ENCODE measurements at places on chromosomes 6 and 20.

DNA sequence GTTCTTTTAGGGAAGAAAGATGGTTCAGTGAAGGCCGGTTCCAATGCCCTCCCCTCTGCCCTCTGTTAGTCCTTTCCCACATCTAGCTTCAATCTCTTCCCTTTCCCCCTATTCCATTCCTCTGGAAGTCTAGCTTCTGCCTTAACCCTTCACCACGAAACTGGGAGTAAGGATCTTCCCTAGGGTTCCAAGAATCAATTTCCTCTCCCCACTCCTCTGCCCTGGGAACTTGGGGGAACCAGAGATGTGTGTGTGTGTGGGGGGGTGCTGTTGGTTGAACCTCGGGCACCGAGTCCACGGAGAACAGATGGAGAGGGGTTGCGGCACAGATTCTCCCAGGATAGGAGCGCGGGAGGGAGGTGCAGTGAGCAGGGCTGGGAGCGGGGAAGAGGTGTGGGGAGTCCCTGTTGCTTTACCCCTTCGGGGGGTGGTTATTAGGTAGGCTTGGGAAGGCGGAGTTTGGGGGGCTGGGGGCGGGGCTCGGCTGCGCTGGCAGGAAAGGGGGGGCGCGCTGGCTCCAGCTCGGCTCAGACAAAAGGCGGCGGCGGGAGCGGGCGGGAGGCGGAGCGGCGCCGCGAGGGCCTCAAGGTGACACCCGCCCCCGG is at the start of gene TMEM151B:
TSS of gene TMEM151B (plus strand) at position 530 of the 605 bp plus-strand sequence. CDS start 293 bp downstream, outside the sequence.
- no peak for DNase-seq

GRCh38 chr6:96059586-96059985 is 43.8 kb downstream of the FUT9 start:
- DNase-seq, result no peak

DNA sequence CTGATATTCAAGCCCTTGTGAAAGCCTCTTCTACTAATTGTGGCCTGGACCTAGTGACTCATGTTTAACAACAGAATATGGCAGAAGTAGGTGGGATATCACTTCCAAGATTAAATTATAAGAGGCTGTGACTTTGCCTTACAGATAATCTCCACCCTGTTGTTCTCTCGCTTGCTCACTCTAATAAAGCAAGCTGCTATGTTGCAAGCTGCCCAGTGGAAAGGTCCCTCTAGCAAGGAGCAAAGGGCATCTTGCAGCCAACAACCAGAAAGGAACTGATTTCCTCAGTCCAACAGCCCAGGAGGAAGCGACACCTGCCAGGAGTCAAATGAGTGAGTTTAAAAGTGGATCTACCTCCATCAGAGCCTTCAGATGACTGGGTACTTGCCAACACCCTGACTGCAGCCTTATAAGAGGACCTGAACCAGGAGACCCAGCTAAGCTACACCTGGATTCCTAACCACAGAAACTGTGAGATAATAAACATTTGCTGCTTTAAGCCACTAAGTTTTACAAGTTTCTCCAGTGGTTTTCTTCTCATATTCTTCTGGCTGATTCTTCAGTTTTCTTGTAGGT is 112.6 kb downstream of the FRK start:
- DNase-seq, result no peak

DNA sequence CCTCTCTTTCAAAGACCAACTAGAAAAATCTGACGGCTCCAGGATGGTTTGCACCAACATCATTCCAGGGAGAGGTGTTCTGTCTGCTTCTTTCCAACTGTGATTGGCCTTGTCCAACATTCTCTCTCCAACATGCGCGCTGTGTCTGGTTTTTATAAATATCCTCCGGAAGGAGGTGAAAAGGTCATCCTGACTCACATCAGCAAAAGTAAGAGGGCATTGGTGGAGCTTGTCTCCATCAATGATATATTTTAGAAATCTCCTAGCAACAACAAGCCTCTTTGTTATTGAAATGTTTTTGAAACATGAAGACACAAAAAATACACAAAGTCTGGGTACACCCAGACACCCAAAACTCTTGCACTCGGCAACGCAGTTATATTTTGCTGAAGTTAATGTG is 475.3 kb upstream of the JARID2 start:
- DNase-seq, result no peak

DNA sequence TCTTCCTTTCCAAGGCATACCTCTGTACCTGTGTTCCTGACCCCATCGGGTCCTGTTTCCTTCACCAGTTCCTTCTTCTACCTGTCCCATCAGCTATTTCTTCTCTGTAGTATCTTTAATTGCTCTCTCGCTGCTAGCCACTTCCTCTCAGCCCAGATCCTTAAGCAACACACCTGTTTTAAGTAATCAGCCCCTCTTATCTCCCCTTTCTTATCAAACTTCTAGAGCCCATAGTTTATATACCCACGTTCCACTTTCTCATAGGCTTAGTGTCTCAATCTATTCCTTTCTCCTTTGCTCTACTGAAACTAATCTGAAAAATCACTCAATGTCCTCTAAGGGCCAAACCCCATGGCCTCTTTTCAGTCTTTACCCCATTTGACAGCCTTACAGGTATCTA is 239.6 kb downstream of the BTBD9 start:
- DNase-seq, result no peak

DNA sequence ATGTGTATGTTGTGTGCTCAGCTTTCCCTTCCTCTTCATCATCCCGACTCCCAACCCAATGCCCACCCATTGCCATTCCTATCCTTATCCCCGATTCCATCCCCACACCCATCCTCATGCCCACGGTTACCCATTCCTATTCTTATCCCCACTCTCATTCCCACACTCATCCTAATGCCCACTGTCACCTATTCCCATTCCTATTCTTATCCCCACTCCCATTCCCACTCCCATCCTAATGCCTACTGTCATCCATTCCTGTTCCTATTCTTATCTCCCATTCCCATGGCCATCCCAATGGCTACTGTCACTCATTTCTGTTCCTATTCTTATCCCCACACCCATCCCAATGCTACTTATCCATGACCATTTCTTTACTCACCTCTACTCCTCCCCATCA is 254.1 kb downstream of the DHX35 start:
- DNase-seq, result no peak

- no peak for DNase-seq
Observed at GRCh38 chr20:35607003-35607735, 8.5 kb upstream of the SPAG4 start.

DNA sequence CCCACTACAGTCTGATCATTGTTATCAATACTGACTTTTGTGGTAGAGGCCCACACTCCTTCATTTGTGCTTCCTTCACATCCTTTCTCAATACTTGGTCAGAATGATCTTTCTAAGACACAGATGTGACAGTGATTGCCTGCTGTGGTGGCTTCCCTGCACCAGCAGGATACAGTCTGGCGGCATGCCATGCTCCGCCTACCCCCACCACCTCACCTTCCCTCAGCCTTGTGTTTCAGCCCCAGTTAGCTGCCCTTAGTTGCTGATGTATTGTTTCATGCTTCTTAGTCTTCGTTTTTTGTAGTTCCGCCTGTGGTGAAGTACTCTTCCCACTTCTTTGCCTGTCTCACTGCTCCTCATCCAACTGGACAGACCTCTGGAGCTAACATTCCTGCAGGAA is 10.9 kb downstream of the LRRC1 start:
- no peak for DNase-seq

DNA sequence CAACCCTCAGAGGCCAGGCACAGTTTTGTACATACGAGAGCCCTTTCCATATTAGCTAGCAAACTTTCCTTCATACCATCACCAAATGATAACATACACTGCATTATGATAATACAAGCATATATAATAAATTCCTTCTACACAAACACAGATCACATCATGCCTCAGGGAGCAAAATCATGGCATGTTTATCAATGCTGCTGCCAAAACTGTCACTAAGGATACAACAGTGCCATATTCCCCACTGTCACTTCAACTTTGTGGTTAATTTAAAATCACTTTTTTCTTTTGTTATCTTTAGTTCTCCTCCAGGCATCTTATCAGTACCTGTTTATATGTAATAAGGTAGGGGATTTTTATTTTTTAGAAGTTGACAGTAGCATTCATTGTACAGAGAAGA is 196.3 kb downstream of the EPM2A start:
- no peak for DNase-seq

GRCh38 chr6:144845186-144845585 is 560.1 kb downstream of the UTRN start:
- DNase-seq, result no peak

- no peak for DNase-seq
Observed at GRCh38 chr20:63367446-63368055, 6.4 kb upstream of the CHRNA4 start.

GRCh38 chr6:70099732-70100131 is 203.2 kb downstream of the COL9A1 start:
- no peak for DNase-seq

- no peak for DNase-seq
Observed at GRCh38 chr6:166629628-166630027, 2.6 kb upstream of the RPS6KA2 start.

- DNase-seq, result peak; percentile 80
Observed at GRCh38 chr6:26304797-26305640, 60.0 kb upstream of the BTN3A2 start.

- peak; percentile 13 for DNase-seq
Observed at GRCh38 chr6:40845553-40845952, 193.5 kb downstream of the UNC5CL start.

- no peak for DNase-seq
Observed at GRCh38 chr6:137737836-137738596, 129.0 kb upstream of the TNFAIP3 start.

DNA sequence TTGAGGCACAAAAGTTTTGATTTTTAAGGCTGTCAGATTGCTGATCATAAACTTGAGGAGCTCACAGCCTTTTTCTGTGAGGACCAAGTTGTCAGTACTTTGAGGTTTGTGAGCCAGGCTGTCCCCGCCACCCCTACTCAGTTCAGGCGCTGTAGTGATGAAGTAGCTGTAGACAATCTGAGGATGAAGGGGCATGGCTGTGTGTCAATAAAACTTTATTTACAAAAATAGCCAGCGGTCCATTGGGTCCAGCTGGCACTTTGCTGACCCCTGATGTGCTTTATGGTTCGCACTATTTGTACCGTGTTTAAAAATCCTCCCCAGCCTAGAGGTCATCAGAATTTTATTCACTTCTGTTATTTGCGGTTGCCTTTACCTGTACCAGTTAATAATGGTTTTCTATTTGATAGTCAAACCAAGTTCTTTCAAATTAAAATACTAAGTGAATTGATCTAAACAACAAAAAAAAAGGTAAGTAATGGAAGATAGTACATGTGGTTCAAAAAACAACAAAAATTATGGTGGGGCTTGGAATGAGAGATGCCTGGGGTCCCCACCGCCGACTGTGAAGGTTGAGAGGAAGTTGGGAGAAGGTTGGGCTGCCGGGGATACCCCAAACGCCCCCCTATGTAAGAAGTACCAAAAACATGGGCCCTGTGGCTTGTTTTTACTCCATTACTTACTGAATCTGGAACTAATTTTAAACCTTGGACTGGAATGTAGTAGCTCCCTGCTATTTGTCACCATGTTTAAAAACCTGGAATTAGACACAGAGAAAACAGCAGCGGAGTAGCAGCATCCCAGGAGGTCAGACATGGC is 123.6 kb downstream of the SYCP2 start:
- no peak for DNase-seq

- DNase-seq, result no peak
Observed at GRCh38 chr20:32449890-32450401, 91.8 kb downstream of the ASXL1 start.

DNA sequence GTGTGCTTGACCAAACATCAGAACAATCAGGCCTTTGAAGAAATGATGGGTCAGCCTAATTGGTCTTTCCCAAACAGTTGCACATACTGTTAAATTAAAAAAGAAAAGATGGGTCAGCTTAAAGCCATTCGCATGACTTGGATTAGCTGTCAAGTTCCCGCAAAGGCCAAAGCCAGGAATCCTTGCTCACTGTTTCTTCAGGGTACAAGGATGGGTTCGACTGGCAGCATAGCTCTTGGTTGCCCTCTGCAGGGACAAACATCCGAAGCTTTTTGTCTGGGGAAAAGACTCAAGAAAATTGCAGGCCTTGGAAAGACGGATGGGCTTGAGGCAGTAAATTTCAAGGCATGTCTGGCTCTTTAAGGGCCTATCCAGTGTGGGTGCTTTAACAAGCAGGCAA is 168.0 kb downstream of the HDGFL1 start:
- no peak for DNase-seq

DNA sequence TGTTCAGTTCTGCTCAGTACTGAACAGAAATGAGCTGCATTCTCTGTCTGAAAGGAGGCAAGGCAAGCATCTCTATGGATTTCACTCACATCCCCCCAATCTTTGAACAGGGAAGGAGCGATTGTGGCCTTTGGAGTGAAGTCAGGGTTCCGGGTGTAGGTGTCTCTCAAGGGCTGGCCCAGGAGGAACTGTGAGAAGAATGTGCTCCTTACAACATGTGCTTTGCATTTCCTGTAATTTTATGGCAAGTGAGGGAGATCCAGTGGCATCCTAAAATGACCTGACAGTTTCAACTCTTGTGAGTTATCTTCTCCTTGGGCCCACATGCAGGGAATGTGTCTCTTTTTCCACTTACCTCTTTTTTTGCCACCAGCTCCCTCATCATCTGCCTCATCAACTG is 63.0 kb upstream of the RIN2 start:
- DNase-seq, result no peak

- no peak for DNase-seq
Observed at GRCh38 chr6:97231911-97232310, 51.1 kb downstream of the MMS22L start.

DNA sequence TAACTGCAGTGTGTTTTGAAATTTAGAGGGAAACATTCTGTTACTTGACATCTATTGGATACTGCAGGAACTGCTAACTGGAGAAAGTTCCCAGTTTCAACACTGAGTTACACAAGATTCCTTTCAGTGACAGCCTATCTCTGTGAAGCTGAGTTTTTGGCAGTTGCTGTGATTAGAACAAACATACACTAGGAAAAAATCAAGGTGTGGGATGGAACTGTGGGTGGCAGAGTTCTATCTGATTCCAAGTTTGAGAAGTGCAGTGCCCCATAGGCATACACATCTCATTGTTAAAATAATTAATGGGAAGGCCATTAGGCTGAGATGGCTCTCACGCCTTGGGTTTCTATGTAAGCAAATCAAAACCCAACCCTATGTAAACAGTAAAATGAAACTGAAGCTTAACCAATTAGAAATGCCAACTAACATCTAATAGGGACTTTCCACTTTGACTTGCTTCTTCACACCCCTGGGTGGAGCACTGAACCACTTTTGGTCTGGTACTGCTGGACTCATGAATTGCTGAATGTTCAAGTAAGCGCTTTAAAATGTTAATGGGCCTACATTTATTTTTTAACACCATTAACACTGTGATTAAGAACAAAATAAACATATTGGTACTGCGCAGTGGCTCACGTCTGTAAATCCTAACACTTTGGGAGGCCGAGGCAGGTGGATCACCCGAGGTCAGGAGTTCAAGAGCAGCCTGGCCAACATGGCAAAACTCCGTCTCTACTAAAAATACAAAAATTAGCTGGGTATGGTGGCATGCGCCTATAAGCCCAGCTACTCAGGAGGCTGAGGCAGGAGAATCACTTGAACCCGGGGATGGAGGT is 55.2 kb upstream of the TBC1D7 start:
- DNase-seq, result peak; percentile 10

GRCh38 chr20:37358366-37359150 is 12.6 kb downstream of the SRC start:
- DNase-seq, result no peak

GRCh38 chr6:47079638-47080037 is 37.5 kb upstream of the ADGRF1 start:
- no peak for DNase-seq
